Activated T-cell treated with anti-CD3 and anti-CD28 coated beads for 1 hour (primary cell): ENCODE measurements at places on chromosomes 11 and 22.

DNA sequence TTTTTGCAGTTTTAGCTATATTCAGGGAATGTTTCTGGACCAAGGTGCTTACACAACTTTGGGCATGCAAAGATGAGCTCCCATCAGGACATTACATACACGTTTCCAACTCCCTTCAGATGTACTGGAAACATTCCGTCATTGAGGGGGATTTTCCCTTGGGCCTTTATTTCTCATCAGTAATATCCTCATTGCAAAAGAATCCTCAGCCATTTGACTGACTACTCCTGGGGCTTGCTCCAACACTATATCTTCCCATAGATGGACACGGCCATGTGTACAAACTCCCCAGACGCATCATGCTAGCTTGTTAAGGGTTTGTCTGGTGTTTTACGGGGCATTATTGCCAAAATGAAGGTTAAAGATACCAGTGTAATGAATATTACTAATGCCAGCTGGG, 59.3 kb upstream of the NUP160 start:
- DNase-seq, result no peak

- no peak for DNase-seq
Observed at GRCh38 chr11:35390737-35391682, 28.3 kb downstream of the SLC1A2 start.

- no peak for DNase-seq
Observed at GRCh38 chr11:101401245-101401644, 182.6 kb downstream of the TRPC6 start.

- DNase-seq, result no peak
Observed at GRCh38 chr11:129145276-129145675, 46.8 kb downstream of the ARHGAP32 start.

- no peak for DNase-seq
Observed at GRCh38 chr11:119714590-119714989, 14.4 kb downstream of the NECTIN1 start.

DNA sequence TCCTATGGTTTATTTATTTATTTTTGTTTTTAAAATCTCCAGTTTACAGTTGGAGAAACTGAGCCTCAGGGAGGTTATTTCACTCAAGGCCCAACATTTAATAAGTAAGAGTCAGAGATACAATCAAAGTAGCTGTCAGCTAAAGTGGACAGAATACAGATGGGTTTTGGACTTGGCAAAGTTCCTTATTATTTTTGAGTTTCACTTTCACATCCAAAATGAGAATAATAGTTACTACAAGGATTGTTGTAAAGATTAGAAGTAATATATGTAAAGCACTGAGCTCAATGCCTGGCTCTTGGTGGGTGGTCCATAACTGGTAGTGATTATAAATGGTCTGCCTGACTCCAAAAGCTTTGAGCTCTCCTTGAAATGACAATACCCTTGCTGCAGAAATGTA, 87.5 kb upstream of the SESN3 start:
- DNase-seq, result no peak

GRCh38 chr22:28029956-28030355, 110.9 kb upstream of the PITPNB start:
- no peak for DNase-seq

- no peak for DNase-seq
Observed at GRCh38 chr11:44467931-44468330, 97.5 kb upstream of the CD82 start.

DNA sequence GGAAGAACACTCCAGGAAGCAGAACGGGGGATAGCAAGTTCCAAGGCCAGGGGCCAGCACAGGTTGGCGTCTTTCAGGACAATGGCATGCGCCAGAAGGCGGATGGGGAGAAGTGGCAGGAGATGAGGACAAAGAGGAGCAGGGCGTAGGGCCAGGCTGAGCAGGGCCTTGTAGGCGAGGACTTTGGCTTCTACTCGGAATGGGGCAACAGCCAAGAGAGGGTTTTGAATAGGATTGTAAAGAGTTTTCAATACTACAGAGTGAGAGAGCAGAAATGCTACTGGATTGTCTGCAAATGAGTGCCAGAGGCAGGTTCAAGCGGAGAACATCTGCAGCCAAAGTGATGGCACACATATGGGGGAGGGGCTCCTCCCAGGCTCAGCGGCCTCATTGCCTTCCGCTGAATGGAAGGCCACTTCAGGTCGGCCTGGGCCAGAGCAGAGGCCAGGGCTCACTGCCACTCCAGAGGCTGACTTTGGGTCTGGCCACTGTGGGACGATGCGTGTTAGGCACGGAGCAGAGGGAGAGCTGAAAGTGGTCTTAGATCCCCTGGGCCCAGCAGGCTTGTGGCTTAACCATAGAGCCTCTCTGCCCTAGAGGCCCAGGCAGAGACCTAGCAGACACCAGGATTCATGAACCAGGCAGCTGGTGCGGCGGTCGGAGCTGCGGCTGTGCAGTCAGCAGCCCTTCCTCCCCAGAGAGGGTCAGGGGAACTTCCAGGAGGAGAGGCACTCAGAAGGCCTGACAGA, 118.2 kb downstream of the DSCAML1 start:
- no peak for DNase-seq

DNA sequence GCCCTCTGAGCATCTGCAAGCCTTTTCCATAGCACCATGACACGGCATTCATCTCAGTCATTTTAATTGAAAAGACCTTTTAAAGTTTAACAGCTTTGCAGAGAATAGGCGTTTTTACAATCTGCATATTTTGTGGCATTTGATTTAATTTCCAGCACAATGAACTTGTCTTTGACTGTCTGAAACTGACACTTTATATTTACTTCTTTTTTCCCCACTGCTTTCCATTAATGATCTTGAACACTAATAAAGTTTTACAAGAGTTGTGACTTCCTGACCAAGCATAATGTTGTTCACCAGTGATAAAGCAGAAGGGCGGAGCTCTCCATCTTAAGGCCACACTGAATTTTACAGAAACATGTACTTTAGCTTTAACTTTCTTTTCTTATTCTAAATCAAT, 548.7 kb downstream of the FAM181B start:
- no peak for DNase-seq

GRCh38 chr11:34566736-34567135, 53.1 kb upstream of the ELF5 start:
- DNase-seq, result no peak

GRCh38 chr22:49748514-49748913, 79.2 kb downstream of the BRD1 start:
- no peak for DNase-seq

DNA sequence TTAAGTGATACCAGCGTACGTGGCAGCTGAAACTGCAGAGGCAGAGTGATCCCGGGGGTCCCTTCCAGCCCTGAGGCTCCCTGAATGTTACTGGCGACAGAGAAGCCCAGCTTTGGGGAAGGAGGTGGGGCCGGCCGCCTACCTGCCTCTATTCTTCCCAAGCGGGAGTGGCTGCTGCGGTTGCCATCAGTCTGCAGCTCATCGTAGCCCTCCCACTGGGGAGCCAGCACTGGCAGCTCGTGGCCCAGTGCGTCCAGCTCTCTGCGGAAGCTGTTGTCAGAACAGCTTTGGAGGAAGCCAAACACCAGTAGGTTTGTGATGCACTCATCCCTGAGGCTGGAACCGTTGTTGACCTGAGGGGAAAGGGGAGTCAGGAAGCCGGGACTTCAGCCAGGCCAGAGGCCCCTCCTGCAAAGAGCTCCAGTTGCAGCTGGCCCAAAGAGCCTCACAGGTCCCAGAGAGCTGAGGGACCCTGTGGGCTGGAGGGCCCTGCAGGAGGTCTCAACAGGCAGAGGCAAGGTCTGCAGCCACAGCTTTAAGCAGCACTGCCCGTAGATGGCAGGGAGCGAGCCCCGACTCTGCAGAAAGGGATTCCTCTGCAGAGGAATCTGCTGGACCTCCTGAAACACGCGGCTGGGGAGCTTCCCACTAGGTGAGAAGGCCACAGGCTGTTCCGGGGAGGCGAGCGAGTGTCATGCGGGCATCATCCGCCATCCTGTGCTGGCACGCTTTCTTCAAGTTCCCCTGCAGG, 30.4 kb downstream of the BID start:
- no peak for DNase-seq
